ENCODE measurements at places on chromosomes 7 and 10. TPM values are rescaled to one million over a fixed set of nuclear protein-coding genes. Genes with fewer than 3 reads are reported as not detected.

The CLDN15 gene
- 2.8 TPM for total RNA-seq

The EPDR1 gene
- total RNA-seq: 0.15 TPM

The C10orf62 gene
- not detected for total RNA-seq

The HMX2 gene
- not detected for total RNA-seq

The NEUROD6 gene
- not detected for total RNA-seq

The LIPF gene
- total RNA-seq: not detected

All from hair follicular keratinocyte (primary cell).